ENCODE measurements at places on chromosomes 6 and 20. TPM values are rescaled to one million over a fixed set of nuclear protein-coding genes. Genes with fewer than 3 reads are reported as not detected.

DNA sequence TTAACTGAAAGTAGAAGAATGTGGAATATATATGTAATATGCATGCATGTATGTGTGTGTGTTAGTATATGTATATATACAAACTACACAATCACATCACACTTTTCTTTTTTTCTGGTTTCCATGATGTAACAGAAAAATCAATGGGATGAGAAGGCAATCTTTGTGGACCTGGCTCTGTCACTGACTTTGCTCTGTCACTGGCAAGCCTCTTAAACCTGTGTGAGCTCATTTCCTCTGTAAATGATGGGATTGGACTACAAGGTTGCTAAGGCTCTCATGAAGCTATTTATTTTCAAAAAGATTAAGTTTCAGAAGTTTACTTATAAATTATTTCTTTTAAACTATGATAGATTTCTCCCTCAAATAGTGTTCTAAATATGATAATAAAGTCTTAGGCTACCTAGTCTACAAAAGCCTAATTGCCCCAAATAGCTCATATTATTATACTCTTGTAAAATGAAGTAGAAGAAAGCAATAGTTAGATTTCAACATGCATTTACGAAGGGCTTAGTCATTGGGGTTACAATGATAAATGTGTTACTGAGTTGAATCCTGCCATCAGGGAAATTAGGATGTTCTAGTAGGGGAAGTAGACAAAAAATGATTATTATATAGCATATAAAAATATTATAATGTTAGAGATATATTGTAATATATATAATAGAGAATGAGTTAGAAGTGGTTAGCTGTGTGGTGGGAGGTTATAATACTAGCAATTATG lies 129.3 kb downstream of the AFG1L start:
- DNase-seq = no peak

DNA sequence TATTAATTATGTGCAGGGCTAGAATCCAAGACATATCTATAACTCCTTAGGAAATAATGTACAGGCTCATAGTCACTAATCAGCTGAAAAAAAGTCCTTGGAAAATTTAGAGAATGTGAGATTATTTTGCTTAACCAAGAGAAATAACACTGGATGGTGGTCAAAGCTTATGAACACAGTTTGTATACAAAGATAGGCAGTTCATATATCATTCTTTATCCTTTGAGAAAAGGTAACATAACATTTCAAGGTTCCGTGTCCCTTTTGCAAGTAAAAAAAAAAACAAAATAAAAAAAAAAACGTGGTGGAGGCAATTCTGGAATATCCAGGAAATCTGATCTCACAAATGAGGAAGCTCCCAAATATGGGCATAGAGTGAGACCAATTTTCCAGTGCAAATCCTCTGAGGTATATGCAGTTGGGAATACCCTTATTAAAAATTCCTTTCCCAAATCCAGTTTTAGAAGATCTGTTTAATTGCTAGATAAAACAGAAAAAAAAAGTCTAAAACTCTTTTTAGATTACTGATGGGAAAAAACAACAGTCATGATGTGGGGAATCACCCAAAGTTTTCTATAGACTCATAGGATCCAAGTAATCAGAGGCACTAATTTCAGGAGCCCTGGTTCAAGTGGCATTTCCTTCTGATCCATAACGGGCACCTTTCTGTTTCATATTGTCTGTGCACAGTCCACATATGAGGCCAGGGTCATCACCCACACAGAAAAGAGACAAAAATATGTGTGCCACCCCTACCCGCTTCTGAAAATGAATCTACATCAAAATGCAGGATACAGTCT lies 17.7 kb upstream of the TNFAIP3 start:
- DNase-seq = no peak

DNA sequence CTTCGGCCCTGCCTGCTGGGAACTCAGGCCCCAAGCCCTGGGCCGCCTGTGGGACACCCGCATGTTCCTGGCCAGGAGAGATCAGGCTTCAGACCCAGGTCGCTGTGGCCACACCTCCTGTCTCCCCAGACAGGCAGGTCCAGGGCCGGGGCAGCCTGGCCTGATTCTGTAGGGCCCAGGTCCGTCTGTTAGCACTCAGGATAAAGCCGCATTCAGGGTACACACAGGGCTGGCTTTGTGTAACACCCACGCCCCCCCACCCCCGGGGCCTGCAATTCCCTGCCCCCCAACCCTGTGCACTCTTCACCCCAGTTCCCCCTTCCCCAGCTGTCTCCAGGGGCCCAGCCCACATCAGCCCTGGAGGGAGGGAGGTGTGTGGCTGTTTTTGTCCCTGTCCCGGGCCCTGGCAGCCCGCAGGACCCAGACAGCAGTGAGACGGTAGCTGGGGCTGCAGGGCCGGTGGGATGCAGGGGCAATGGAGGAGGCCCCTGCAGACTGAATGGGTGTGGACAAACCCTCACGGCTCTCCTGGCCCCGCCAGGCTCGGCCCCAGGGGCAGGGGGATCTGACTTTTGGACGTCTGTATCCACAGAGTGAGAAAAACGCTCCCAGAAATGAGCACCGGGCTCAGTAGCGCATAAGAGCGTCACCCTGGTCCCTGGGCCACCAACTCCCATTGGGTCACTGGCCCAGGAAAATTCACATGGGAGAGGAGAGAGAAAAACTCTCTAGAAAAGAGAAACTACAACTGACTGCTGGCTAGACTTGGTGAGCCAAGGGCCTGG lies 42.4 kb upstream of the ZBP1 start:
- DNase-seq = no peak

The TTK gene
- 33.2 TPM for polyA plus RNA-seq

GRCh38 chr20:49228676-49229075 lies 9.5 kb downstream of the DDX27 start:
- DNase-seq = no peak

The GPSM3 gene
- polyA plus RNA-seq = 10.2 TPM

The VSTM2L gene
- polyA plus RNA-seq = 0.76 TPM

The HLA-DPA1 gene
- polyA plus RNA-seq = 20.2 TPM

DNA sequence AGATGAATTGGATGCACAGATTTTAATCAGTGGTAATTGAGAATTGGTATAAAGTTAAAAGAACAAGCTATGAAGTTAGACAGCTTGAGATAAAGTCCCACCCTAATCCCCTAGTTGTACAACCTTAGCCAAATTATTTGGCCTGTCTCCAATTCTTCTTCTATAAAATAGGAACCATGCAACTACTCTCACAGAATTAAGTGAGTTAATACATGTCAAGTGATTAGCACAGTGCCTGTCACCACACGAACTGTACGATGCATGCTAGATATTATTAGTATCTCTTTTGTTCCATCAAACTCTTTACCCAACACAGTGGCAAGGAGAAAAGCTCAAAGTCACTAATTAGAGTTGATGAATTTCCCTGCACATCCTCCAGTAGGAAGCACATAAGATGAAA lies 44.7 kb downstream of the MBOAT1 start:
- DNase-seq = no peak

The ANKRD66 gene
- not detected for polyA plus RNA-seq

- DNase-seq = no peak
Measured at GRCh38 chr6:49743429-49743828, 759 bp downstream of the CRISP3 start.

The MYCT1 gene
- polyA plus RNA-seq = 17.2 TPM

GRCh38 chr6:121998631-121999030 lies 400.8 kb upstream of the HSF2 start:
- no peak for DNase-seq

The ADGRF5 gene
- 25.5 TPM for polyA plus RNA-seq

The PLCB4 gene
- polyA plus RNA-seq = 18.9 TPM

DNA sequence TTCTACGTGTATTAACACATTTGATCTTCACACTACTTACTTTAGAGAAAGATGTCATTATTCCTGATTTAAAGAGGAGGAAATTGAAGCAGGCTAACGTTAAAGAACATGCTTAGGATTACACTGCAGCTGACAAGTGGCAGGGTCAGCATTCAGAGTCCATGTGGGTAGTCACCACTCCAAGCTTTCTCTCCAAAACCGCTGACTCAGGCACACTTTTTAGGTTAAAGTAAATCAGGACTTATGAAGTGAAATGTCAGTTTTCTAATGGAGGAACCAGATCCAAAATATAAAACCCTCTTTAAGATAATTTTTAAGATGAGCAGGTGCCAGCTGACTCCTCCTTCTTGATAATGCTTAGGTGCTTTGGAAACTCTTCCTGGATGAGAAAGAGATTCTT lies 75.4 kb downstream of the HTR1E start:
- no peak for DNase-seq

DNA sequence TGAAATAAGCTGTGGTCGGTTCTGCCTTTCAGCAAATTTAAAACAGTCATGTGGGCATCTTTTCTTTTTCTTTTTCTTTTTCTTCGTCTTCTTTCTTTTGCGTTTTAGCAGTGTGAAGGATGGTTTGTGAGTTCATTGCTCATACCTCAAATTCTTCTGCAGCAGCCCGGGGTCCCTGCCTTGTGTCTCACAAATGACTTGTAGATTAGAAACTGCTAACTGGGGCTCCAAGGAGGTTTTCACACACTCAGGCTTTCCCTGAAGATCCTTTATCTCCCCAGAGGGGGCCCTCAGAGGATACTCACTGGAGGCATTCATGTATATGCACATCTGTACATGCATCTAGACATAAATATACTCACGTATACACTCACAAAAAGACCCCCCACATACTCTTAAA lies 1.7 kb downstream of the SMOC2 start:
- no peak for DNase-seq

DNA sequence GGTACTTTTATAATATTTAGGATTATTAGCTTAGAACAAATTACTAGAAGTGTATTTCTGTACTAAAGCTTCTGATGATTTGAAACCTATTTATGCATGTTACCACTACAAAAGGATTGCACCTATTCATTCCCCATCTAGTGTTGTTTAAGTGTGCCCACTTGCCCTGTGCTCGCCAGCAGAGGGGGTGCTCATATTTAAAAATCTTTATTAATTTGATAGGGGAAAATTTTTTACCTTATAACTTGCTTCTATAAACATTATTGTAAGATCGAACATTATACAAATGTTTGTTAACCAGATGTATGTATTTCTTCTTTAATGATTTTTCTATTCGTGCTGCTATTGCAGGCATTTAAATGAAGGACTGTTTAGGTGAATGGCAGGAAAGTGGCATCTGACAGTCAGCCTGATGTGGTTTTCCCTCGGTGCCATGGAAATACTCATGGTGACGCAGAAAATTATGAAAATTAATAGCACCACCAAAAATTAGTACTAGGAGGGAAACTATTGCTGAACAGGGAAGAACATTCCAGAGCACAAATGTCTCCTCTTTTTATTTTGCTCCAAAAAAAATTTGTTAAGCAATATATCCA lies 44.1 kb upstream of the FNDC1 start:
- no peak for DNase-seq

DNA sequence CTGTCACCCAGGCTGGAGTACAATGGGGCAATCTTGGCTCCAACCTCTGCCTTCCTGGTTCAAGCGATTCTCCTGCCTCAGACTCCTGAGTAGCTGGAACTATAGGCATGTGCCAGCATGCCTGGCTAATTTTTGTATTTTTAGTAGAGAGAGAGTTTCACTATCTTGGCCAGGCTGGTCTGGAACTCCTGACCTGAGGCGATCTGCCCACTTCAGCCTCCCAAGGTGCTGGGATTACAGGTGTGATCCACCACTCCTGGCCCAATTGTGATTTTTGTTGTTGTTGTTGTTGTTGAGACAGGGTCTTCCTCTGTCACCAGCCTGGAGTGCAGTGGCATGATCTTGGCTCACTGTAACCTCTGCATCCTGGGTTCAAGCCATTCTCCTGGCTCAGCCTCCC lies 69.3 kb downstream of the CBFA2T2 start:
- DNase-seq = no peak

The PRICKLE4 gene
- polyA plus RNA-seq = 6.8 TPM

DNA sequence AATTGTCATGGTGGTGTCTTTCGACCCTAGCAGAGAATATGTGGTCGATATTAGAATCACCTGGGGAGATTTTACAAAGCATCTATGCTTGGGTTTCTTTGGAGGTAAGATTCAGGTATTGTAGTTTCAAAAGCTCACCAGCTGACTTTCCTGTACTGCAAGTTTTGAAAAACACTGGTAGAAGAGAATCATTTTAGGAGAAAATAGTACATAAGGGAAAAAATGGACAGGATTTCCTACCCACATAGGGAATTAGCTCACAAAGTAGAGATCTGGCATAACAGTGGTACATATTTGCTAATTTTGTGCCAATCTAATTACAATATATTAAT lies 27.4 kb upstream of the ABT1 start:
- DNase-seq = no peak

DNA sequence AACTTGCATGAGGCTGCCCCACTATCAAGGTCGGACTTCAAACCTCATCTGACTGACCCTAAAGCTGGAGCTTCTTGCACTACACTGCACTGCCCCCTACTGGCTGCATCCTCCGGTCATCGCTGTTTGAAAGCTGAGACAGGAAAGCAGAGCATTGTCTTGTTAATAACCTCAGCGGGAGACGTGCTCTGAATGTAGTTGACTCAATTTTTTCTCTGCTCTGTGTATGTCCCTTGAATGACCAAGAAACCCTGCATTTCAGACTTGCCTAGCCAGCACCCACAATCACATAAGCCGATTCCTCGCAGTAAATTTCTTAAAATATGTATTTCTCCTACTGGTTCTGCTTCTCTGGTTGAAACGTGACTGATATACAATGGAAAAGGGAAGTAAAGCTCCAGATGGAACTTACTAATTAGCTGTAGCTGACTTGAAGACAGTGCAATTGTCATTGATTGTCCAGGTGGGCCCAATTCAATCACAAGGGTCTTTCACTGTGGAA lies 27.8 kb downstream of the TCF21 start:
- peak; percentile 91 for DNase-seq

DNA sequence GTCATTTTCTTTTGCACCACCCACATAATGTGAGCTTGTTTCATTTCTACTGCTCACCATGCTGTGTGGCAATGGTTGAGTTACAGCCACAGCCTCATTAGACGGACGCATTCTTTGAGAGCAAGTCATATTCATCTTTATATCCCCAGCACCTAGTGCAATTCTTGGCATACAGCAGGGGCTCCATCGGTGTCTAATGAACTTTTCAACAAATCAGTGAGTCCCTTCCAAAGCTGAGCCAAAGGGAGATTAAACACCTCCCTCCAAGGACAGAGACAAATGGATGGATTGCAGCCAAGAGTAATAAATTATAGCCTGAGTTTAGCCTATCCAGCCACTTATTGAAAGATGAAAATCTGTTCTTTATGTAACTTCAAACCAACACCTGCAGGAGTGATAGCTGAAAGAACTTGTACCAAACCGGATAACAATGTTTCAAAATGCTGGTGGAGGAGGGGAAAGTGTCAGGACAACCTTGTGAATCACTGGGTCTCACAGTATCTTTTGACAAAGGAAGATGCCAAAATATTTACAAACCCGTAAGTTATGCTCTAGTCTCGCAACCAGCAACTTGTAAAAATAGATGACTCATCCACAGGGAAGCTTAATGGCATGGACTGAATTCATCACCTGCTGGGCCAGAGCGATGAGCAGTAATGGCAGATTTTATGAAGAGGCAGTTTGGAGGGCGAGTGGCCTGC lies 139.0 kb downstream of the PXDC1 start:
- no peak for DNase-seq

The NKX2-2 gene
- not detected for polyA plus RNA-seq
